ENCODE measurements at places on chromosomes 5 and 9. TPM values are rescaled to one million over a fixed set of nuclear protein-coding genes. Genes with fewer than 3 reads are reported as not detected.

Gene ANKRD34B
- total RNA-seq, result 0.74 TPM

Gene SPINK6
- not detected for total RNA-seq

Gene SH3RF2
- total RNA-seq, result 0.07 TPM

Gene PCDHGC5
- total RNA-seq, result 0.98 TPM

Gene CMYA5
- 0.41 TPM for total RNA-seq

Gene PPP1R26
- total RNA-seq, result 6.7 TPM

Gene PHF19
- 44.0 TPM for total RNA-seq

Gene PARP8
- total RNA-seq, result 96.2 TPM

Gene COL27A1
- total RNA-seq, result 4.2 TPM

Gene ZNF367
- 3.4 TPM for total RNA-seq

Gene TAF1L
- not detected for total RNA-seq

Gene MEIKIN
- not detected for total RNA-seq

Gene PRSS3
- total RNA-seq, result not detected

Gene CCL21
- 51.7 TPM for total RNA-seq

Gene MAPKAP1
- 77.1 TPM for total RNA-seq

Gene SLC23A1
- not detected for total RNA-seq

Gene SLC2A8
- total RNA-seq, result 32.0 TPM

Gene CKMT2
- 6.1 TPM for total RNA-seq

Gene RAD1
- 15.4 TPM for total RNA-seq

Measured in spleen (tissue), 13 donors.